Right ventricle myocardium superior (tissue), 1 donor: ENCODE measurements at places on chromosomes 2 and 18.

DNA sequence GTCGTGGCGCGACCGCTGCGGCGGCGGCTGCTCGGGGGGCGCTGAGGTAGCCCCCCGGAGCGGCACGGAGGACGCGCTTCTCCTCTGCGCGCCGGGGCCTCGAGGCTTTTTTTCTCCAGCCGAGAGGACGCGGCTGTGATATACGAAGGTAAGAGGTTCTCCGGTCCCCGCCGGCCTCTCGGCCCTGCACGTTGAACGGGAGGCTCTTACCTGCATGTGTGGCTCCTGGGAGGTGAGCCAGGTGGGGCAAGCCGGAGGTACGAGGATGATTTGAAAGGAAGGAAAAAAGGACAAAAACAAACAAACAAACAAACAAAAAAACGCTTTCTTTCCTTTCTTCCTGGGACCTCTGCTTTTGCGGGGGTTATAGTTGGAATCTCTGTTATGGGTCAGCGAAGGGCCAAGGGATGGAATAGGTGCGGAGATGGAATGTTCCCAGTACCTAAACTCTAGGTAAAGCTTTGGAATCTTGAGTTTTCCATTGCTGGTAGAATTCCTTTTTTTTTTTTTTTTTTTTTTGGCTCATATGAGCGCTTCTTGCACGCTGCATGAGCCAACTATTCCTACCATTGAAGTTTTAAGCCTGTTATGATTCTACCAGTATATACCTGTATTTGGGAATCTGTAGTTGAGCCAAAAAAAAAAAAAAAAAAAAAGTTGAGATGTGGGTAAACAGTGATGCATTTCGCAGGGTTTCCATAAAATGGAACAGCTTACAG lies 674 bp downstream of the PTPN4 start:
- peak; percentile 68 for DNase-seq

- DNase-seq, result no peak
Observed at GRCh38 chr2:238296638-238297457, 8.4 kb upstream of the PER2 start.

GRCh38 chr18:9517869-9518268 lies 42.6 kb downstream of the RALBP1 start:
- DNase-seq, result no peak

DNA sequence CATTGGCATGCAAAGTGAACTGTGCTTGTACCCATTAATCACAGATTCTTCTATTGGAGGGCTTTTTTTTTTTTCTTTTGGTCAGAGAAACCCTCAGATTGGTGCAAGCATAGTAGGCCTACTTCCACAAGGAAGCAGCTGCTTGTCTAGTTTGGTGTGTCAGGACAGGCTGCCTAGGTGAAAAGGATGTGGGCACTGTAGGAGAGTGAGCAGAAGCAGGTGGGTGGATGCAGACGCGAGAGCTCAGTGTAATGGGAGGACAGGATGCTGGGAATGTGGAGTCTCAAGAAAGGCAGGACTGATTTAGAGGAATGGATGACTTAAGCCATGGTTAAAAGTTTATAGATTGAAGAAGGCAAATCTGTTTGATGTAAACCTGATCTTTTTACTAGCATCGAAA lies 3.1 kb downstream of the ELP2 start:
- DNase-seq, result no peak

GRCh38 chr2:152493417-152493816 lies 158.4 kb downstream of the FMNL2 start:
- DNase-seq, result no peak

DNA sequence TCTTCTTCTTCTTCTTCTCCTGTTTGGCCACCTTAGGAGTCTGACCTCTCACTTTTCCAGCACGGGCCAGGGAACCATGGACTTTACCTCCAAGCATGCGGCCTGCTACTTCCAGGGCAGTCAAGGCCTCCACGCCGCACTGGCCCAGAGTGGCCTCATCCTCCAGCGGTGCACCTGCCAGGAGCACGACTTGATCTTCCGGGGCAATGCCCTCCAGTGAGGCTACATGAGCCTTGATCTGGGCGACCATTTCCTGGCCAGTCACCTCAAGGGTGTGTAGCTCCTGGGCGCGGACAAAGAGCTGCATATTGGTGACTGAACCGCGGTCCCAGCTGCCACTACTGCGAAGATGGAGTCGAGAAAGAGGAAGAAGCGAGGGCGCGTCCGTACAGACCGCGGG lies 67.1 kb downstream of the DIPK1C start:
- DNase-seq, result no peak

- DNase-seq, result peak; percentile 51
Observed at GRCh38 chr2:196242131-196242620, 70.8 kb upstream of the STK17B start.

GRCh38 chr18:46315161-46315560 lies 211.0 kb downstream of the HAUS1 start:
- DNase-seq, result no peak

DNA sequence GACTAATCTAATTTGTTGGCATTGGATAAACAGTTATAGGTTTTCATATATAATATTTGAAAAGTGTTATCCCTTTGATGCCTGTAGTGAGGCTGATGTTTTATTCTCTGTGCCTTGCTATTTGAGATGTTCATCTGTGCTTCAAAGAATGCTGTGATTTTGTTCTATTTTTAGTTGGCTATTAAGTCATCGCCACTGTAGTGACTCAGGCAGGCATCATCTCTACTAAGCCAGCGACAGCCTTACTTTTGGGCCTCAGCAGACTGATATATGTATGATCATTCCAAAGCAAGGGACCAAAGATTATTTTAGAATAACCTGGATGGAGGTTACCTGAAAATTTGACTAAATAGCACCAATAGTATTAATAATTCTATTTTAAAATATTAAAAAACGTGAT lies 1674.5 kb upstream of the NXPH2 start:
- DNase-seq, result no peak

DNA sequence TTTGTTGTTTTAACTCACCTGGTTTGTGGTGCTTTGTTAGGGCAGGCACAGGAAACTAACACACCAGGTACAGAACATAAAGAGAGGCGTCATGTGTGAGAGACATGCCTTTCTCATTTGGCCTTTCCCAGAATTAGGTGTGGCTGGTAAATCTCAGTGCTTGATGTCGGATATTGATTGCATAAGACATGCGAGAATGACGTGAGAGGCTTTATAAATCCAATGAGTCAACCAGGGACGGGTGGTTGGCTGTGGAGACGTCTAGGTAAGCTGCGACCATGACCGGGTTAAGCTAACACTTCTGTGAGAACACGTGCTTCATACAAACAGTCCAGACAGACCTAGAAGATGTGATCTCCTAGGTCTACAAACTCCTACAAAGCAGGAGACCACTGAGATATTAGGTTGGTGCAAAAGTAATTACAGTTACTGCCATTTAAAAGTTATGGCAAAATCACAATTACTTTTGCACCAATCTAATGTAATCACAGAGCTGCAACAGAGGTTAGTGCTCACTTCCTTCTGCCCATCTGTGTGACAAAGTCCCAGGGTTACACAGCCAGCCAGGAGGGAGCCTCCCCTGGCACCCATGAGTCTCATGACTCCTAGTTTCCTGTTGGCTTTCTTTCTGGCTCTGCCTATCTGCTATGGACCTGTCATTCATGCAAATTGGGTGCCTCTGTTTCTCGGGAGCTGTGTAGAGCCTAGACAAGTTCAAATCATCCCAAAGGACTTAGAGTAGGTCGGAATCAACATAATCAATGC lies 98.9 kb upstream of the ATP8B1 start:
- DNase-seq, result no peak

- no peak for DNase-seq
Observed at GRCh38 chr2:228771774-228772173, 499.3 kb downstream of the PID1 start.

DNA sequence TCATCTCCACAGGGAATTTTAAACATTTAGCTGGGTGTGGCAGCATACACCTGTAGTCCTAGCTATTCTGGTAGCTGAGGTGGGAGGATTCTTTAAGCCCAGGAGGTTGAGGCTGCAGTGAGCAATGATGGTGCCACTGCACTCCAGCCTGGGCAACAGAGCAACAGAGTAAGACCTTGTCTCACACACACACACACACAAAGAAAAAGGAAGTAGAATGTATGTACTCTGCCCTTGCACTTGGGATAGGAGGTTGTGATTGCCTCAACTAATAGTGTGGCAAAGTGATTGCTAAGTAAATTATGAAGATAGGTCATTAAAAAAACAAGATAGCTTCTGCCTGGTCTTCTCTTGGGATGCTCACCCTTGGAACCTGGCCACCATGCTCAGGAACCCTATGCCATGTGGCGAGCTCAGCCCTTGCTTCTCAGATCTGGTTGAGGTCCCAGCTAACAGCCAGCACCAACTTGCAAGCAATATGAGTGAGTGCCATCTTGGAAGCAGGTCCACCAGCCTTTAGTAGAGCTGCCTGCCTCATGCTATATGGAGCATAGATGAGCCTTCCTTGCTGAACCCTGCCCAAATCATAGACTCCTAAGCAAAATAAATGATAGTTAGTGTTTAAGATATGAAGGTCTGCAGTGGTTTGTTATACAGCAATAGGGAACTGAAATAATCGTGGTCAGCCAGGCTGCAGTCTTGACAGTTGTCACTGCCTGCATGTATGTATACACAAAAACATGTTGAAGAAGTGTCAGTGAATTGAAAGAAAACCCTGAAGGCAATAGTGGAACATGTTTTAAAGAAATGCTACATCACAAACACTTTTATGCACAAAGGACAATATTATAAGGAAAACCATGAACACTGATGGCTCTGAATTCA lies 30.1 kb upstream of the PNO1 start:
- DNase-seq, result no peak

- DNase-seq, result no peak
Observed at GRCh38 chr2:174344716-174345461, 10.1 kb downstream of the SP9 start.

GRCh38 chr2:10002681-10003080 lies 40.7 kb upstream of the KLF11 start:
- DNase-seq, result no peak

DNA sequence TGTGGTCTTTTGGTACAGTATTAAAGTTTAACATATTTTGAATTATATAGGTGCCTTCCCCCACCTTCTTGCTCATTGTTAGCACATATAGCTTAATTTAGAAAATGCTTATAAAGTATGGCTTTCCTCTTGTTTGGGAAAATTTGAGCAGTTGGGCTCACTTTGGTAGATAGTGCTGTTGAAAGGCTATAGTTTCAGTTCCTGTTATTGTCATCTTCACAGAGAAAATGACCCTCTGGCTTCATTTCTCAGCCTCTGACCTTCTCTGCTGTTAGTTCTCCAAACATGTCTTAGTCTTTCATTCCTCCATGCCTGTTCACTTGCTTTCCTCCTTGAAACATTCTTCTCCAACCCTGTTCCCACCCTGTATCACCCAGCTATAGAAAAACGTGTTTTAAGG lies 200.6 kb downstream of the WDR7 start:
- DNase-seq, result no peak

DNA sequence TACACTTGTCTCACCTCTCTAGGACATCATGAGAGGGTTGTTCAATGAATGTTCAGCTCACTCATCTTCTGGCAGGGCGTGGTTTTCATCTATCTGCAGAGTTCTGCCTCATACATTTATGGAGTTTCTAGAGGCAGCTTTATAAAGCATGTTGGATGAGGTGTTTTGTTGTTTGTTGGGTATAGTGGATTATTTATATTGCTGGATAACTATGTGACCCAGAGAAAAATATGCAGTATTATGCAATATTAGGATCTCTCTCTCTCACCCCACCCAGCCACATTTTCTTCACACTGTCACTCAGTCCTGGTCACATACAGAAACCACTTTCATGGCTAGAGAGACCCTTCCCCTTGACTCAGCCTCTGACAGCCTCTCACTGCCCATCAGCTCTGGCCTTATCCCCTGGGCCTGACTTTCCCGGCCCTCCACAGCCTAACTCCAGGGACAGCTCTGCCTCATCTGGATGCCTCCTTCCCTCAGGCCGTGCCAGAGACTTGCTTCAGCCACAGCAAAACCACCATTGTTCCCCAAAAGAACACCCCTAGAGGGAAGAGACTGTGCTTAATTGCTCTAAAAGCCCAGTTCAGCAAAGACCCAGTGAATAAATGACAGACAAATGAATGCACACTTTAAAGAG lies 260.3 kb downstream of the MYCN start:
- no peak for DNase-seq

DNA sequence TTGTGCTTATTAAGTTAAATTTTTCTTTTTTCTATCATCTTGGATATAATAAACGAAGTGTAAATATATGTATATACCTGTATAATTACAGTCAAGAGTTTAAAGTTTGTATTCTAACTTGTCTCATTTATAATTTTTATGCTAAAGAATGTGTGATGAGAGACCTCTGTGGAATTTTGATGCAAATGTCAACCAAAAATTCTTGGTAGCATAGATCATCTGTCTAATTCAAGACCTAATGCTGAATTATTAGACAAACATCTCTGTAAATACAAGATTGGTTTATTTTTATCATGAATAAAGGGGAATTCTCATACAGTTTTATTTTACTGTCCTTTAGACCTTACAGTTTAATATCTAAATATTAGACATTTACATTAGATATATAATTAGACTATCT lies 149.2 kb upstream of the VWC2L start:
- DNase-seq, result no peak

DNA sequence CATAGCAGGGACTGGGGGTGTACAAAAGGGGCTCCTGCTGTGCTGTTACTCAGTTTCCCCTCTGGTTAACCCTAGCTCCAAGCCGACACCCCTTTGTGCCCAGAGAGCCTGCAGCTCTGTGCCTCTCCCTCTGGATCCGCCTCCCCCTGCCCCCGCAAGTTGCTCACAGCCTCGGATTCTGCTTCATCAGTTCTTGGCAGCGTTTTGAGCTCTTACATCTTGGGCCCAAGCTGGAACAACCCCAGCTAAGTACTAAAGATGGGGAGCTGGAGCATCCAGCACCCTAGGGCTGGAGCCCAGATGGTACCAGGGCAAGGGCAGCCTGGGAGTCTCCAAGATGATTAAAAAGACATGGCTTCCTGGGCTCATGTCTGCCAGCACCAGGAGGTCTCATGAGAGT lies 40.7 kb downstream of the POMC start:
- DNase-seq, result no peak

DNA sequence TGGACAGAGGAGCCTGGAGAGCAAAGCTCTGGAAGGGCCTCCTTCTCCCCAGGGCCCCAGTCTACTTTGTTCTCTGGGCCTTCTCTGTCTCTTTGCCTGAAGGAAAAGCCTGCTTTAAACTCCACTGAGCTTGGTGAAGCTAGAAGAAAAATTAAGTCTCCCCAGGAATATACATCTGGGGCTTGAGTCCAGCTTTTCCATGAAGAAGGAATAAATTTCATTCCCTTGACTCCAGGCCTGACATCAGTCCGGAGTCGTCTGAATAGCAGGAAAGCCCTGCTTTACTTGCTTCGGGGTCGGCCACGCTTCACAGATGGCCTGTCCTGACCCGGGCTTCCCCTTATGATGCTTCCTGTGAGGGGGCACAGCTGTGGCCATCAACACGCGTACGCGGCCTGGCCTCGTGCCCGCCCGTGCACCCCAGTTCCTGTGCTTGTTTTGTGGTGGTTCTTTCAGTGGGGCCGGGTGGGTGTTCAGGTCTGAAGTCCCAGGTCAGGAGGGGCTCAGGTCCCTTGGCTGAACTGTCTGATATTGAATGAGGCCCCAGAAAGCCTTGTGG lies 73.6 kb downstream of the ACOXL start:
- no peak for DNase-seq

- no peak for DNase-seq
Observed at GRCh38 chr2:98541489-98541888, 66.8 kb downstream of the COA5 start.
